ENCODE measurements at places on chromosomes 1 and 21.

GRCh38 chr1:203662360-203662759 lies 35.7 kb downstream of the ATP2B4 start:
- DNase-seq = no peak

- DNase-seq = no peak
Measured at GRCh38 chr1:204967451-204967850, 75.6 kb upstream of the CNTN2 start.

- no peak for DNase-seq
Measured at GRCh38 chr1:162661336-162661735, 29.1 kb downstream of the DDR2 start.

- no peak for DNase-seq
Measured at GRCh38 chr1:182301467-182302198, 90.0 kb downstream of the GLUL start.

GRCh38 chr1:110736900-110737605 lies 62.3 kb upstream of the KCNA3 start:
- no peak for DNase-seq

DNA sequence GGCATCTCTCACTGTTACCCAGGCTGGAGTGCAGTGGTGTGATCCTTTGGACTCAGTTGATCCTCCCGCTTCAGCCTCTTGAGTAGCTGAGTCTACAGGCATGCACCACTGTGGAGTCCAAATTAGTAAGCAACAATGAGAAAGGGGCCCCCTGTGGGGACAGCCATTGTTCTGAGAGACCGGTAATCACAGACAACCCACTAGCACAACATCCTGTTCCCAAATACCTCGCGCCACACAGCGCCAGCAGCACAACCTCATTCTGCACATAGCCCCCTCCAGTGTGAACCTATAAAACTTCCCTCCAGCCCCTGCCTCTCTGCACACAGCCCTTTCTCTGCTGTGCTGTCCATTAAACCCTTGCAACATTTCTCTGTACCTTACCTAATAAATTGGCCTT lies 226.4 kb downstream of the DYRK1A start:
- DNase-seq = no peak

DNA sequence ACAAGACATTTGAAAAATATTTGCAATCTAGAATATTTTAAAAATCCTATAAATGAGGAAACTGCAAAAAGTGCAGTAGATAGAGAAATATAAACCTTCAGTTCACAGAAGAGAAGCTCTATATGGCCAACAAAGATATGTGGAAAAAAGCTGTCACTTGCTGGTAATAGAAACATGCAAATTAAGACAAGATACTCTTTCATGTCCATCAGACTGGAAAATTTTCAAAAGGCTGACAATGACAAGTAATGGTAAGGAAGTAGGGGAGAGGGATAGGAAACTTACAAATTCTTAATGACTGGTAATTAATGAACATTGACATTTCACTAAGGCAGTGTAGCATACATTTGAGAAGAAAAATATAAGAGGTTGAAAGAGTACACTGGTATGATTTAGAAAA lies 147.9 kb downstream of the MRPL39 start:
- DNase-seq = no peak

DNA sequence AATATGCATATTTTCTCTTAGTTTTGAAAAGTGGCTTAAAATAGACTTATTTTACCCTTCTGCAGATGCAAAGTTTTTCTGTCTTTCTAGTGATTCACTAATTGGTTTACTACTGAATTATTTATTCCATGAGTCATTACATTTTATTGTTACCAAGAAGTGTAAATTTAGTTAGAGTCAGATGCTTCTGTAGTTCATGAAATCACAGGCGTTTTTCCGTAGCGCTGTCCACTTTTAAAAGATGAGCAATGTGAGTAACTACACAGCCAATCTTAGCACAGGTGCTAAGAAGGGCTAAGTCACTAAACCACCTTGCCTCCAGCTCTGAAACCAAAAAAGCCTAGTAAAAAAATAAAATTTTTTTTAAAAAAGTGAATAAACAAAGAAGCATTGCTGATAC lies 24.7 kb downstream of the RGS13 start:
- no peak for DNase-seq

DNA sequence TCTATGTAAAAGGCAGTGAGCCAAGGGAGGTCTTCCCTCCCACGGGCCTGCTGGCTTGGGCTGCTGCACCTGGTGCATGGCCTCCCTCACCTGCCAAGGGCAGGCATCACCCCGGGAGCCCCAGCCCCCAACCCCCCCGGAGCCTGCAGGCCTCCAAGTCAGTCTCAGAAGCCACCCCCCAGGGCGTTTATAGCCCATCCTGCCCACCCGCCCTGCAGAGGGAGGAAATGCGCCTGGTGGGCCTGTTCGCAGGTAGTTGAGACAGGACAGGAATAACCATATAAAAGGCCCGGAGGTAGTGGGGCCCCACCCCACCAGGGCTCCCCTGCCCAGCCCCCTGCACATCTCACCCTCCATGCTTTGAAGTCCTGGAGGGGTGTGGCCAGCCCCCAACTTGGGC lies 18.2 kb upstream of the ARF1 start:
- DNase-seq = no peak

GRCh38 chr1:52400131-52400530 lies 4.1 kb downstream of the ORC1 start:
- DNase-seq = no peak

DNA sequence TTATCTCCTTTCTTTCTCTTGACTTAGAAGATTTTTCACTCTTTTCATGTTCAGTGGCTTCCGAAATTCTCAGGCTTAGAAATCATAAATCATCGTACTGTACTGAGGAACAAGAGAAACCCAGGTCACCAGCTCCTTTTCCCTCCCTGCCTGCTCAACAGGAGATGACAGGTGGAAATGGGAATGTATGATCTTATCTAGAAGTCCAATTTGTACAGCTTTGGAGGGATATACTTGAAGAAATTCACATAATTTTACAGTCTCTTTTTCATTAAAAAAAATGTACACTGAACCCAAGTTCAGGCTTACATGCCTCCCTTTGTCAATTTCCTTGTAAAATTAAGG lies 11.7 kb downstream of the EVA1C start:
- no peak for DNase-seq

GRCh38 chr1:221437171-221437570 lies 304.7 kb downstream of the DUSP10 start:
- DNase-seq = no peak

GRCh38 chr1:150696590-150696989 lies 364 bp downstream of the GOLPH3L start:
- DNase-seq = no peak

GRCh38 chr1:41495210-41495948 lies 10.9 kb upstream of the EDN2 start:
- no peak for DNase-seq

- DNase-seq = no peak
Measured at GRCh38 chr1:28301368-28302174, 27.3 kb upstream of the MED18 start.

- DNase-seq = no peak
Measured at GRCh38 chr1:220338759-220339158, 66.5 kb upstream of the RAB3GAP2 start.

DNA sequence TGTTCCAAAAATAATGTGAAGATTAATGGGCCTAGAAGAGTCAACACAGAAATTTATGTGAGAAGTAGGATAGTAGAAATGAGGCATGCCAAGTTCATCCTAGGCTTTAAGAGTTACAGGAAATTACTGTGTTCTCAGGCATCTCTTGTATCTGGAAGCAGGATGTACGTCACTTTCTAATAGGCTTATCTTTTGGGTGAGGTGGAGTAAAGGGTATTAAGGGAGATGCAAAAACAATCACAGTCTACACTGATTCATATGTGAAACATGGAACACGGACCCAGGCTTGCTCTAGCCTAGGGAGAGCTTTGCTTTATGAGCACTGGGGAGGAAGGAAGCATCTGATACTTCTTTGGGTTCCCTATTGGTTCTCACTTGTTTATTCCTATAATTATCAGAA lies 84.5 kb upstream of the RGS4 start:
- no peak for DNase-seq

DNA sequence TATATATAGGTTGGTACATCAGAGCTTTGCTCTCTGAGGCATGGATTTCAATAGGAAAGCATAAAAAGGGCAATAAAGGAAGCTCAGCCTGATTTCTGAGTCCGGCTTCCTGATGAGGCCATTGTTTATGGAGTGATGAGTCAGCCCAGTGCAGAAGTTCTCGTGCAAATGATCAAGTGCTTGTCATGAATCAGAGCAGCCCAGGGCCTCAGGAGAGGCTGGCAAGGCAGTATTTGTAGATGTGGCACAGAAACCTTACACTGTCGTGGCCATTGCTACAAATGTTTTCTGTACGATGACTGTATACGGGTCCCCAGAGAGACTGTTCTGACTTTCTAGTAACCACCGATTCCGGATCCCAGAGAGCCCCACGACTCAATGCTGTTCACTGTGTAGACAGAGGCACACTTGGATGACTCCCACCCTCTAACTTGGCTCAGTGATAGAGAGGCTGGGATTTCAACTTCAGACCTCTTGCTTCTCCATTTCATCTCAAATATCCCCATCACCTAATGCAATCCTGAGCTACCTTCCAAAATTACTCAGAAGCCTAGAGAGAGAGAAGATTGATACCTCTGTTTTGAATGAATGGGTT lies 26.8 kb downstream of the UMODL1 start:
- no peak for DNase-seq

GRCh38 chr1:212234431-212235395 lies 50.5 kb upstream of the PPP2R5A start:
- no peak for DNase-seq

DNA sequence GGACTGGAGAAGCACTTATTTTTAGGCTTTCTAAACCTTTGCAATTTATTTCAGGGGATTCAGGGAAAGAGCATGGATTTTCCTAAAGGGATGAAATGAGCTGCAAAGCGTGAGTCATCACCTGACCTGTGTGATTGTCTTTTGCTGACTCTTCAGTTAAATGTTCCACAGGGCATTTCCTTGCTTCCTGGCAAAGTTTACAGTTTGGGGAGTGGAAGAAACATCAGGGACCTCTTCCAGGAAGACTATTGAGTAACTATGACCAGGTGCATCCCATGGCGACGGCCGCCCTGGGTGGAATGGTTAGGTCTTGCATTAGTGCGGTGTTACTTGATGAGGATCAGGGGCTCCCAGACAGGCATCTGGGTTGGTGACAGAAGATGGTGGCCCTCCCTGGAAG lies 79.5 kb upstream of the SIPA1L2 start:
- DNase-seq = no peak

- DNase-seq = no peak
Measured at GRCh38 chr21:37008724-37009123, 2.2 kb downstream of the RIPPLY3 start.

GRCh38 chr1:43482215-43482614 lies 28.5 kb upstream of the HYI start:
- DNase-seq = no peak

GRCh38 chr21:41594268-41594667 lies 86.3 kb upstream of the TMPRSS2 start:
- no peak for DNase-seq

GRCh38 chr1:232810856-232811255 lies 5.6 kb downstream of the MAP10 start:
- DNase-seq = no peak
